ENCODE measurements at places on chromosomes 1 and 21.

DNA sequence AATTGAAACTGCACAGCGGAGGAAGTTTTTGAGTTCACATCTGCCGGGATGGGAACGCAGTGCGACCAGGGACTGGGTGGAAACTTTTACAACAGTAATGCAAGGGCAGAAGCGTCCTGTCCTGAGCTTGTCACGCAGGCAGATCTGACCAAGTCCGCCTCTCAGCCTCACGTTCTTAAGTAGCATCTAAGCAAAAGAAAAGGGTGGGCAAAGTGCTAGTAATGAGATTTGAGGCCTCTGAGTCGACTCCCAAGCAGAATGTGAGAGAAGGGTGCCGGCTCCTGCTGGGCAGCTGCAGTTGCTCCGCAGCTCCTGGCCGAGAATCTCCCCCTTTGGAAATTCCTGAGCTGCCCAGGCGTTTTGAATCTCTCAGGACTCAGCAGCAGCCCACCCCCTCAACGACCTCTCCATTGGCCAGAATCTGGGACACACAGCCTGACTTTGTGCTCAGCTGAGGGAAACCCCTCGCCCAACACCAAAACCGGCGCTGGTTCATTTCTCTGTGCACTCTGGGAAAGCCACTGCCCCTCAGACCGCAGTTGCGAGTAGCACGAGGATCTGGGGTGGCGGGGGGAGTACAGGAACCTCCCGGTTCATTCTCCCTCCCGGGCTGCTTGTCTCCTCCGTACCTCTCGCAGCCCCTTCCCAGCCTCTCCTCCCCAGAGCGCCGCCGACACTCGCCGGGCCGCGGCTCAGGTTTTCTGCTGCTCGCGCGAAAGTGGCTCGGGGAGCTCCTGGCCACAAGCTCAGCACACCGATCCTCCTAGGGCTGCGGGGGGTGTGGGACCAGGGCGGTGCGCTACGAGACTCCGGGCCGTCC lies 913 bp upstream of the S1PR1 start:
- DNase-seq, result peak; percentile 80

DNA sequence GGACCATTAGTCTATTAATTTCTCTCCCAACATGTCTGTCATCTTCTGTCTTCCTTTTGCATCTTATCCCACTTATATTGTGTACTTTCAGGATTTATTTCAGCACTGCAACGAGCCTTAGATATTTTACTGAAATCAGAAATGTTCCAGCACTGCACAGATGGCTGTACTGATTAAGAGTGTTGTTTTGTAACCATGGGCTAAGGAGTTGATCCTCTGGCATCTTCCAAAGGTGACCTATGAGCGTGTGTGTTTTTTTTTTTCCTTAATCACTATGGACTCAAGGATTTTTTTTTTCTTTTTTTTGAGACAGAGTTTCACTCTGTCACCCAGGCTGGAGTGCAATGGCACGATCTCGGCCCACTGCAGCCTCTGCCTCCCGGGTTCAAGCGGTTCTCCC lies 7.1 kb upstream of the DDX59 start:
- no peak for DNase-seq

GRCh38 chr1:117389284-117389683 lies 22.0 kb downstream of the MAN1A2 start:
- no peak for DNase-seq

- no peak for DNase-seq
These were observed 79.1 kb upstream of the GRIK3 start for GRCh38 chr1:37113285-37113997.

GRCh38 chr1:195458365-195458764 lies 1149.9 kb downstream of the KCNT2 start:
- no peak for DNase-seq

DNA sequence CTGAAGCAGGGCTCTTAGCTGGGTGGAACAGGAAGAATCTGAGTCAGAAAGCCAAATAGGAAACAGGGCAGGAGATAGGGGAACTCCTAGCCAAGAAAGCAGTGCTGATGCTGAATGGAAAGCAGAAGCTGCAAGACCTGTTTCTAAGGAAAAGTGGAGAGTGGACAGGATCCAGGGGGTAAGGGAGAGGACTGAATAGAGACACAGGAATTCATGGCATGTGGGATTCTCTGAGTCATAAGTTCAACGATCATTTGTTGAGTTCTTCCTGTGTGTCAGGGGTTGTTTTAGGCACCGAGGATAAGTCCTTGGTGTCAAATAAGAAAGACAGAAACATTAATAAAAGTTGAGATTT lies 153.8 kb upstream of the FGGY start:
- DNase-seq, result no peak

DNA sequence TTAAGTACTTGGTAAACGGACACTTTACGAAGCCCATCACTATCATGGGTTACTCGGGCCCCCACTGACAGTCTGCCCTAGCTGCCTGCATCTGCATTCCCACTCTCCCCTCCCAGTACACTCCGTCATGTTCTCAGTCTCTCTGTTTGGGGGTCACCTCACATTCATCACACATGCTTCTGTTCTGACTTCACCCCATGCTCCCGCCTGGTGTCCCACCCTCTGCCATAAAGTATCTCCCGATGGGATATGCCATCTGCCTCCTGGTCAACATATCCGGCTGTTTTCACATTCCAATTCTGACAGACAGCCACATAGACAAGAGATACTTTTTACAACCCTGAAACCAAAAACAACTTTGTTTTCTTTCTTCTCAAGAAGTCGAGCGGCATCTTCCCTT lies 1.0 kb downstream of the OLFML2B start:
- no peak for DNase-seq

GRCh38 chr1:23554127-23554480 lies 5.2 kb downstream of the ID3 start:
- DNase-seq, result no peak

DNA sequence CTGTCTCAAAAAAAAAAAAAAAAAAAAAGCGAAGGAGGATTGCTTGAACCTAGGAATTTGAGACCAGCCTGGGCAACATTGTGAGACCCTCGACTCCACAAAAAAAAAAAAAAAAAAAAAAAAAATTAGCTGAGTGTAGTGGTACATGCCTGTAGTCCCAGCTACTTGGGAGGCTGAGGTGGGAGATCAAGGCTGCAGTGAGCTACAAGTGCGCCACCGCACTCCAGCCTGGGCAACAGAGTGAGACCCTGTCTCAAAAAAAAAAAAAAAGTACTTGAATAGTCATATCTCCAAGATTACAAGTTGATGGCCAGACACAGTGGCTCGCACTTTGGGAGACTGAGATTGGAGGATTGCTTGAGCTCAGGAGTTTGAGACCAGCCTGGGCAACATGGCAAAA lies 27.4 kb downstream of the ENO1 start:
- DNase-seq, result no peak

DNA sequence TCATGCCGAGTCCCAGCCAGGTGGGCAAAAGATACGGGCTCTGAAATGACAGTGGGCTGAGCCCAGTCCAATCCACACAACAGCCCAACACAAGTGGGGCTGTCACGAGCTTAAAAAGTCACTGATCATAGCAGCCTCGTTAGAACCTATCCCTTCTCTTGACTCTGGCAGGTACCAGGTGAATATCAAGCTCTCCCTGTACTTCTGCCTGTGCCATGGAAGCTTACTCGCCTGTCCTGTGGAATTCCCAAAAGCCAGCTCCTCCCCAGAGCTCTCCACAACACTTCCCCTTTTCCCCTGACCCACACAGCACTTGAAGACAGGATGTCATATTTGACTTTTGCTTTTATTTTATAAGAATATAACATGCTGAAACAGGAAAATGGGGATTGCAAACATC lies 5.9 kb downstream of the RGS16 start:
- DNase-seq, result no peak

DNA sequence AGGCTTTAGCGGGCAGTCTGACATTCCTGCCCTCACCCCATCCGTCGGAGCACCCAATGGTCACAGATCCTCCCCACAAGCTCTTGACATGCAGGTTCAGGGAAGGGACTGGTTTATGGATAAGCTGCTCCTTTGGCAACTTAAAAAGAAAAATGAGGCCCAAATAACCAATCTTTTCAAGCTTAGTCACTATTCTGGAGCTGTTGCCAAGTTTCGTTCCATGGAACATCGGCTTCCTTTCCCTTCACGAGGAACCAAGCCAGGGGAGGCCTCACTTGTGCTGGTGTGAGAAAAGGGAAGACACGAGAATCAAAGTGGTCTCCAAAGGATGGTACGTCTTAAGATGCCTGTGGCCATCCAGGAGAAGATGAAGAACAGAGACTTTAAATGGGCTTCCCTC lies 46.1 kb upstream of the LPAR3 start:
- no peak for DNase-seq

DNA sequence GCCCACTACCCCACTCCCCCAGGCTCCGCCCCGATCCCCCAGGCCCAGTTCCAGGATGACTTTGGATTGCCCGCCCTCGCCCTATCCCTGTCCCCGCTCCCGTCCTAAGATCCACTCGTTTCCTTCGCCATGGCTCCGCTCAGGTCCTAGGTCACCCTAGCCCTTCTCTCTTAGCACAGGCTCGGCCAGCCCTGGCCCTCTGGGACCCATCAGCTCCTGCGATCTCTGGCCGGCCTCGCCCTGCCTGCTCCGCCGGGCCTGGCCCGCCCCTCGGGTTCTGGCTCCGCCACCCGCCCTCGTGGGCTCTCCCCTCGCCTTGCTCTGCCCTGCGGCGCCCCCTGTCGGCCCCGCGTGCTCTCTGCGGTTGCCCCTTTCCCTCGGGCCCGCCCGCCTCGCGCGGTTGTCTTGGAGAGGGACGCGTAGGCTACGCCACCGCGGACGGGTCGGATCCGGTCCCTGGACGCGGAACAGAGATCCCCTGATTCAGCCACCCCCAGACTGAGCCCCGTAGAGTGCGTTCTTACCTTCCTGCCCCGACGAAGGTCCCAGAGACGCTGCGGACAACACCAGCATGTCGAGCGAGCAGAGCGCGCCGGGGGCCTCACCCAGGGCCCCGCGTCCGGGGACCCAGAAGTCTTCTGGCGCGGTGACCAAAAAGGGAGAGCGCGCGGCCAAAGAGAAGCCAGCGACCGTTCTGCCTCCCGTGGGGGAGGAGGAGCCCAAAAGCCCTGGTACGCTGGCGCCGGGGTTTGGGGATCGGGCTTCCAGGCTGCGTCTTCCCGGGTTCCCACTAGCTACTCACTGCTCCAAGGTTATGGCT lies at the start of gene LRRC71:
Gene LRRC71, plus strand, starts transcription at position 400 of the 820 bp plus-strand sequence. Its CDS starts 172 bp downstream, at position 572.
- peak; percentile 60 for DNase-seq

DNA sequence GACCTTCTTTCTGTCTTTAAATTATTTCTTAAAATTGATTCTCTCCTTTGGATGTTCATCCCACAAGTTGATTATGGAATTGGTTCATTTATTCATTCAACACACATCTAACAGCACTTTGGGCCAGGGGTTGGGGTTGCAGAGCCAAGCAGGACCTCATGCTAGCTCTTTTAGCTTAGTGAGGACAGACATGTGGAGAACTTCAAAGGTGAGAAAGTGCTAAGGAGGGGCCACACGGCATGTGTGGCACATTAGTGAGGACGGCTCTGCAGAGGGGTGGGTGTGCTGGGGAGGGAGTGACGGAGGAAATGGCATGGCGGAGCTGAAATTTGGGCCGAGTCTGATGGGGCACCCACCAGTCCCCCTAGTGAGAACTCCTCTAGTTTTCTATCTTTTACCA lies 32.5 kb upstream of the VASH2 start:
- DNase-seq, result no peak

GRCh38 chr1:182783068-182783467 lies 6.5 kb upstream of the NPL start:
- no peak for DNase-seq

- no peak for DNase-seq
These were observed 35.7 kb upstream of the MAN1C1 start for GRCh38 chr1:25580927-25581326.

GRCh38 chr21:14923468-14923867 lies 141.3 kb downstream of the NRIP1 start:
- DNase-seq, result no peak

DNA sequence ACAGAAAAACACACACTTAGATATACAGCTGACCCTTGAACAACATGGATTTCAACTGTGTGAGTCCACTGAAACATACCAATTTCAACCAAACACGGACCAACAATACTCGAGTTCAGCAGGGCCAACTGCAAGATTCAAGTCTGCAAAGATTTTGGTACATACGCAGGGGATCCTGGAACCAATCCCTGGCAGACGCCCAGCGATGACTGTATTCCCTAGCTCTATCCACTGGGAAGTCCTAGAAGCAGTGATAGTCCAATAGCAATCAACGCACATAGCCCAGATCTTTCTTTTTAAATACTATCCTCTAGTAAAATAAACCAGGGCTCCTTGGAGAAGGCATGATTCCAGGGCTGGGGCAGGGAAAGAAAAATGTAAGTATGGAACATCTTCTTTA lies 9.0 kb downstream of the DDX59 start:
- no peak for DNase-seq

- peak; percentile 20 for DNase-seq
These were observed at the start of gene NADK for GRCh38 chr1:1777950-1778662. Gene NADK (minus strand): TSS chr1:1778470. CDS start chr1:1765406, 13,064 bp downstream.

DNA sequence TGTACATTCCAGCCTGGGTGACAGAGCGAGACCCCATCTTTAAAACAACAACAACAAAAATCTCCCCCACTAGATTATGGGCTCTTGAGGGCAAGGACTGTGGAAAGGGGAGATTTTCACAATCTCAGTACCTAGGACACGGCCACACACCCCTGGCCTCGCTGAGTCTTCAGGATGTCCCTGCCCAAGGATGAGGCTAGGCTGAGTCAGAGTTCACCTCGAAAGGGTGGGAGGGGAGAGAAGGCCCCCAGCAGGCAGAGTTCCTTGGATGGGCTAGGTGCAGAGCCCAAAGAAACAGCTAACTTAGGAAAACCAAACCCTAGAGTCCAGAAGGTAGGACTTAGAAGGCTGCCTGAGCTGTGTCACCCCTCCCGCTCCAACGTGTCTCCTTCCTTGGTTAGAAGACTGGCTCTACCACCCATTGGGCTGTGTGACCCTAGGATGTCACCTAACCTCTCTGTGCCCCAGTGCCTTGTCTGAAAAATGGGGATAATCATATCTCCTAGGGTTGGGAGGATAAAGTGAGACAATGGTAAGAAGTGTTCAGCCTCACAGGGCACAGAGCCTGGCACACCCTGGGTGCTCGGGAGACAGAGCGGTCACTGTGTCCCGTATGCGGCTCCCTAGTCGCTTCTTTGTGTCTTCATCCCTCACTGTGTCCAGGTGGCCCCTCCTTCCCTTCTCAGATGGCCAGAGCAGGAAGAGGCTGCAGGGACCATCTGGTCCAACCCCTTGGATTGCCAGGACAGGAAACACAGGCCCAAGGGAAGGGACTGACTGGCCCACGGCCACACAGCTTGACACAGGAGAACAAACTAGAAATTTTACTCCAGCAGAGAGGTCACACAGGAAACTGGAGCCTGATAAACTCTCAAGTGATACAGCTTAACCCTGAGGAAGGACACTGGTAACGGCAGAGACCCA lies 11.2 kb downstream of the TRIM62 start:
- DNase-seq, result no peak

- DNase-seq, result no peak
These were observed 553.6 kb downstream of the PTPRU start for GRCh38 chr1:29789910-29790247.

DNA sequence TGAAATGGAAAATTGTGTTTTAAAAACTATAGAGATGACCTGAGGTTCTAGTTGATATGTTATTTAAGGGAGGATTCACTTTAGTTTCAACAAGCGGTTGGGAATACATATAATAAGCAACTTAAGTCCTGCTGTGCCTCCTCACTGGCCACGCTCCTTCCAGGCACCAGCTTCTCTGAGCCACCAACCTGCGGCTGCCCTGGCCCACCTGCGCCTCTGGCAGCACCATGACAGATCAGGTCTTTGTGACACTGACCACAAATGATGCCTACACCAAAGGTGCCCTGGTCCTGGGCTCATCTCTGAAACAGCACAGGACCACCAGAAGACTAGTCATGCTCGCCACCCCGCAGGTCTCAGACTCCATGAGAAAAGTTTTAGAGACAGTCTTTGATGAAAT lies 7.0 kb upstream of the USP24 start:
- DNase-seq, result no peak
